ENCODE measurements at places on chromosomes 1 and 21.

DNA sequence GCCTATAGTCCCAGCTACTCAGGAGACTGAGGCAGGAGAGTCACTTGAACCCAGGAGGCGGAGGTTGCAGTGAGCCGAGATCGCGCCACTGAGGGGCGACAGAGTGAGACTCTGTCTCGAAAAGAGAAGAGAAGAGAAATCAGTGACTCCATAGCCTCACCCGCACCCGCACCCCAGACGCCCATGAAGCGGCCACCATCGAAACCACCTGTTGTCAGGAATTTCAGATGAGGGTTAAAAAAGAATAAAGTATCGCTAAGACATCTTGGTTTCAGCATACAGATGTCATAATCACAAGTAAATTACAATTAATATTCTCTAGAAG is 47.4 kb downstream of the NPHP4 start:
- no peak for DNase-seq

DNA sequence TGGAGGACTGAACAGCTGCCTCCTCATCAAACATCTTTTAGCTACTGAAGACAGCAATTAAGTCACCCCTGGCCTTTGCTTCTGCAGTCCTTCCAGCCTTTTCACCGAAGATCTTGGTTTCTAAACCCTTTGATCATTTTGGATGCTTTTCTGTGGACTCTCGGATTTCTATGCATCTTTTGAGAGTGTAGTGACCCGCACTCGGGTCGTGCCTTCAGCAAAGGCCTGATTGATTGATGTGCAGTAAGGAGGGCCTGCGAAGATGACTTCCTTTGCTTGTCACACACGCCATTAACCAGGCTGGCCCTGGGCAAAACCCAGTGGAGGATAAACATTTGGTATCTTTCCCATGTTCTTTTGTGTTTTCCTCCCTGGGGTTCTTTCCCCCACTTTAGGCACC is 157.5 kb upstream of the CD34 start:
- no peak for DNase-seq

- DNase-seq: no peak
Observed at GRCh38 chr1:169945181-169945580, 51.5 kb upstream of the SCYL3 start.

DNA sequence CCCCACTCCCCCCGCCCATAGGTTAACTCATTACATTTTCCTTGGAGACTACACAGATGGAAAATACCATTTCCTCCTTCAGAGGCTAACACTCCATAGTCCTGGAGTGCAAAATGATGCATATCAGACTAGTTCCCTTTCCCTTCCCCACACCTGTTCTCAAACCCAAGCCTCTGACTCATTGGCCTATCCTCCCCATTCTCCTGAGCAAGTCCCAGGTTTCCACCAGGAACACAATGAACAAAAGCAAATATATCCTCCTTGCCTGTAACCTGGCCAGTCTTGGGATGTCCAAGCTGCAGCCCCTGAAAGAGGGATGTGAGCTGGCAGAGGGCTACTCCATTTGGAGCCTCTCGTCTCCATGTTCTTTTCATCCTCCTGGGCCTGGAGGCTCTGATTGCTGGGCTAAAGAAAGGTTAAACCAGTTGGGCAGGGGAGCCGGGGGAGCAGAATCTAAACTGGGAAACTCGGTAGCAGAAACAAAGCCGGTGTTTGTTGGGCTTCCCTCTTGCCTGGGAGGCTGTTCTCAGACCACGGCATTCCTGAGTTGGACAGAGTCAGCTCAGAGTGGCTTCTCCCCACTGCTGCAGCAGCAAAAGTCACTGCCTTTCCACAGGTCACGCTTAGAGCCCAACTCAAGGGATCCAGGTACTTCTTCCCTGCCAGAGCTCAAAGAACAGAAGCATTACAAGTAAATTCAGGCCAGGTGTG is 13.9 kb downstream of the SSR2 start:
- DNase-seq: no peak

DNA sequence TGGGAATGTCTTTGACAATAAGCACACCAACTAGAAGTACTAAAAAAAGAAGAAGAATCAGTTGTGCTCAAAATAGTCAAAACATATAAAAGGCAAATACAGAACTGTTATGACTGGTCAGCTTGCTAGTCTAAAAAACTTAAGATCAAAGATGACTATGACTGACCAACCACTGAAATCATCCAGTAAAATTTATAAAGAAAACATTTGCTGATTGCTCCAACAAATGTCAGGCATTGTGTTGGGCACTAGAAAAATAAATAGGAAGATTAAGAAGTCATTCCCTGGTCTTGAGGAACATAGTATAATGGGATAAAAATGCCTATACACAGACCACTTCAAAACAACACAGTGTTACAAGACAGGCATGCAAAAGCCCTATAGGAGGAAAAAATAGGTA is 9.3 kb upstream of the ANGPTL3 start:
- no peak for DNase-seq

DNA sequence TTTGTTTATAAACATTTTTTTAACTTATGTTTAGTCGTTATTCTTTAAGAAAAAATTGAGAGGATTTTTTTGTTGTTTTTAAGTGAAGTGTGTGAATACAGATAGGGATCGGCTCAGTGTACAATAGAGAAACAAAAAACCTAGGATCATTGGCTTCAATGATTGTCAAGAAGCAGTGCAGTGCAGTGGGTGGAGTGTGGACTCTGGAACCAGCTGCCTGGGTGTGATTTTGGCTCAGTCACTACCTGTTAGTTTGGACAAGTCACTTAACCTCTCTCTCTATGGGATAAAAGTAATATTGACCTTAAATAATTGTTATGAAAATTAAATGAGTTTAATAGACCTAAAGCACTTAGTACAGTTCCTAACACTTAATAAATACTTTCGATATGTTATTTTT is 41.3 kb downstream of the SCCPDH start:
- no peak for DNase-seq

DNA sequence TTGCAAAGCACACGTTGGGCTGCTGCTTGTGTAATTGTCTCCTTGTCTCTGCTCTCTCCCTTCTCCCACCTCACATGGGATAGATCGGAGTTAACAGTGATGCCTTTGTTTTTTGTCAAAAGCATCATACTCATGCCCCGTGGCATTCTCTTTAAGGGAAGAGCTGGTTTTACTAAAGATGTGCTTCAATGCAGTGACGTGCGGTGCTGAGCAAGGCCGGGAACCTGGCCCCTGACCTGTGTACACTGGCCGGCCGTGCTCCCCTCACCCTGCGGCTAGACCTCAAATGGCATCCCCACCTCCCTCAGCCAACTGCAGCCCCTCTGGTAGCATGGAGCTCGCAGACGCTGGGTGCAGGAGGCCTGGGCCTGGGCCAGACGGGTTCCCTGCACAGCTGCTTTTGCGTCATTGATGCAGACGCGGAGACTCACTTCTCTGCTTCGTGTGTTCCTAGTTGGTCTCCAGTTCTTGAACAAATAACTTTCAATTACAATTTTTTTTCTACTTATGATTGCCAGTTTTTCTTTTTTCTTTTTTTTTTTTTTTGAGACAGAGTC is 19.9 kb downstream of the AGPAT3 start:
- DNase-seq: no peak

DNA sequence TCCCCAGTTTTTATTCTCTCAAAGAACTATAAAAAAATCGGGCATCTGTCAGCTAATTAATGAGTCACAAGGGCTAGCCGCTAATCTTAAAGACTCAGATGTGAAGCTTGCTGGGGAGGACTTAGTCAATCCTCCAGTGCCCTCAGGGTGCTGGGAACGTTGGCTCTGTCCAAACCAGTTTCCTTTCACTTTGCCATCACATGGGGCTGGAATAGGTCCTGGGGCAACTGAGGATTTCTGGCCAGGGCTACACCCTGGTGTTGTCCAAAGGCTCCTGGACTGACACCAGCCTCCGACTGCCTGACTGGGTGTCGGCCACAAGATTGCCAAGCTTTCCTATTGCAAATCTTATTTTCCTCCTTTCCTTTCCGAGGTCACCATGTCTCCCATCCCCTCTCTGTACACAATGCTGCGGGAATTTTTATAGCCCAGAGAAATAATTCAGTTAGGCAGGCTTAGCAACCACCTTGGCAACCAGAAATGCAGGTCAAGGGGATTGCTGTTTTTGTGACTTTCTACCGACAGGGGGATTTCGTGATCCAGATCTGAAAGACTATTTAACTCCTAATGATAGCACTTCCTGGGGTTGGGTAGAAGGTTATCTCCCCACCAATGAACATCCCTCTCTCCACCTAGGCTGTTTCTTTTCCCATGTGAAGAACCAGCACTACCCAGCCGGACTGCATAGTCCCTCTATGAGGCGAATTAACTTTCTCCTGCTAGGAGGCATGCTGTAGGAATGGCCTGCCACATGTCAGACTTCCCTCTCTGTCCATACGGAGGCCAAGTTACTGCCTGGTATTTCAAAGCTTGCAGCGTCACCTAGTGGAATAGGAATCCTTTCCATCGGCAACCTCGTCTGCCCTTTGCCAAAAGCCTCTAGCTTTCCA is 29.9 kb upstream of the CTBS start:
- DNase-seq: no peak

DNA sequence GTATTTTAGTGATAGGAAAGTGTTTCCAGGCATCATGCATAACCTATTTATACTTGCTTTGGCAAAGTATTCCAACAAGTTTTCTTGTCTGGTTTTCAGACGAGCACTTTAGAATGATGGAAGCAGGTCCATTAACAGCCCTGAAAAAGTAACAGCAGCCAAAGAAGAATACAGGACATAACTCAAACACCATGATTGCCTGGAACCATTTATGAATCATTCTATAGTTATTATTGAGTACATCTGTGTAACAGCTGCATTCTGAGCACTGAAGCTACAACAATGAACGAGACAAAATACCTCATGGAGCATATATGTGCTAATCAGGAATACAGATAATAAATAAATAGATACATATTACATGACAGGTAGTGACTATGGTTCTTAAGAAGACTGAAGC is 12.6 kb downstream of the IL10RB start:
- no peak for DNase-seq

DNA sequence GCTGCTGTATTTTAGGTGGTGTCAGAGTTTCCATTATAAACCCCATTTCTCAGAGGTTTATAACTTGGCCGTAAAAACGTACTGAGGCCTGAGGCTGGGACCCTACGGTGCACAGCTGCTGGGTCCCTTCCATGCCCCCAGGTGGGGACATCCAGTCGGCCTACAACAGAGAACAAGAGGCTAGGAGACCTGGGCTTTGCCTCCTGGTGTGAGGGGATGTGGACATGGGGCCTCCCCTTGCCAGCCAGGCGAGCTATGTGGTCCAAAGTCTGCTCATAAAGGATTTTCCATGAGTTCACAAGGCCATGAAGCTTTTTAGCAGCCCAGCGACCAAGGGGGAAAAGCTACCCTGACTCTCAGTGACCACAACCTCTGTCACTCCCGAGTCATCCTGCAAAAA is 261.5 kb upstream of the VAMP3 start:
- no peak for DNase-seq

DNA sequence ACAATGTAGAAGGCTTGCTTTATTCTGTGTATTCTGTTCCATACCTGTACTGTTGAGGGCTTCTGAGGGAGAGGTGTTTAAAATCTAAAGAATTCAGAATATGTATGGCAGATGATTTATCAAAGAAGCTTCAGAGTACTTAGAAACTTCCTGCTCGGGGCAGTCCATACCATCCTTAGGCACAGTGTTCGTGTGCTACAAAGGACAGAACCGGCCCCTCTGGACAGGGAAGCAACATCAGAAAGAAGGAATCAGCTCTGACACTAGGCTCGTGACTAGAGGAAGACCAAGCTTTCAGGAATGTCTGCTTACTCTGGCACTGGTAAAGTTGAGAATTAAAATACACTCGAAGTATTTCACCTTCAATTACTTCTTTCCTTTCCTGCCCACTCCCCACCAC is 14.1 kb downstream of the SELP start:
- DNase-seq: no peak

- peak; percentile 88 for DNase-seq
Observed at GRCh38 chr1:181088079-181089016, at the start of gene IER5. Gene IER5 (plus strand): TSS chr1:181088700. CDS start chr1:181088903, 203 bp downstream.

Measured in NCI-H1930 (cell line).